ENCODE measurements at places on chromosomes 1 and 21.

- no peak for DNase-seq
These were observed 3.9 kb upstream of the STIL start for GRCh38 chr1:47317841-47318240.

DNA sequence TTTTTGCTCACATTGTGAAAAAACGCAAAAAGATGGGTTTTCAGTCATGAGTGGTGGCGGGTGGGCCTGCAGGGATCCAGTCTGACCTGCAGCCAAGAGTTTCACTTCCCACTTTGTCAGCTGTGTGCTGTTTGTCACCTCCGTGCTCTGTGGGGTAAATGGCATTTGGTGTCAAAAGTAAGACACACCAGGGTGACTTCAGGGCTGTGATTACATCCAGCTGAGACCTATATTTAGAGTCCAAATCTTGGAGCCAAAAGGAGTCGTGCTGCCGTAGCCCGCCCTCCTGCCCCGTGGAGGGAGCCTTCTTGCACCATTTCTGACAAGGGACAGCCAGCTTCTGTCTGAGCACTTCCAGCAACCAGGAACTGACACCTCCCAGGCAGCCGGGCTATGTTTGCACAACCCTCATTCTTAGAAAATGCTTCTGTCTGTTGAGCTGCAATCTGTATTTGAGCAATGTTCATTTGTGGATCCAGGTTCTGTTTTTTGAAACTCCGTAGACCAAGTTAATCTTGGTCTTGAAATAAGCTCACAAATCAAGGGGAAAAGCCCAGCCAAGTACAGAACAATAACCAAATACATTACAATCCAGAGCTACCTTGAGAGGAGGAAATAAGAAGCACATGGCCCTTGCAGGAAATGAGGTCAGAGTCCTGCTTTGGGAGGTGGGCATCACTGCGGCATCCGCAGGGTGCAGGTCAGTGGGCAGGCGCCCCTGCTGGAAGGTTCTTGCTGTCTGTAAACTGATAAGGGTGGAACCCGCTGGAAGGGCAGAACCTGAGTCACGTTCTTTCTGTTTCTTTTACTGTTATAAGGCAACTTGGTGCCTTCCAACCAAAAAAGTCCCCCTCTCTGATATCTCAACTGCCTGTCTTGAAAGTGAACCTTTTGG is 14.4 kb downstream of the ABCG1 start:
- DNase-seq = peak; percentile 90

- DNase-seq = no peak
These were observed 1.6 kb downstream of the PHC2 start for GRCh38 chr1:33429332-33429731.

- peak; percentile 30 for DNase-seq
These were observed 93.2 kb downstream of the CTH start for GRCh38 chr1:70504176-70504820.

- no peak for DNase-seq
These were observed 40.2 kb upstream of the MACF1 start for GRCh38 chr1:39164256-39164655.

Data from stimulated activated CD4-positive, alpha-beta T cell treated with anti-CD3 and anti-CD28 coated beads, Interleukin-1b, Interleukin-23, amount 100 ng/mL, for 48 hours (primary cell).